ENCODE measurements at places on chromosomes 5 and 9.

- no peak for DNase-seq
These were observed 4.4 kb upstream of the TBC1D13 start for GRCh38 chr9:128782669-128783068.

DNA sequence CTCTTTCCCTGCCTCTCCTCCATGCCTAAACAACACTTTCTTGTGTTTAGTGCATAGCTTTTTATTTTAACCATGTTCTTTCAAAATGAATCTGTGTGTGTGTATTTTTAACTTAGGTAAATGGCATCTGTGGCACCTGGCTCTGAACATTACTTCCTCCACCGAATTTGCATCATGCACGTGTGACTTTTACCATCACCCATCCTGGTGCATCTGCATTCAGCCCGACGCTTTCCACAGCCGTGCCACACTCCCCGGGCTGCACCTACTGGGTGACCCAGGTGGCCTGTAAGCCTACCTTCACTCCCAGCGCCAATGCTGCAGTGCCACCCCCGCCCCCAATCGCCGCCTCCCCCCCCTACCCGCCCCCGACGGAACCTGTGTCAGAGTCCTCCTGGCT, 12.7 kb upstream of the FCN1 start:
- no peak for DNase-seq

GRCh38 chr9:114033397-114034103, 44.5 kb downstream of the AMBP start:
- DNase-seq = no peak

DNA sequence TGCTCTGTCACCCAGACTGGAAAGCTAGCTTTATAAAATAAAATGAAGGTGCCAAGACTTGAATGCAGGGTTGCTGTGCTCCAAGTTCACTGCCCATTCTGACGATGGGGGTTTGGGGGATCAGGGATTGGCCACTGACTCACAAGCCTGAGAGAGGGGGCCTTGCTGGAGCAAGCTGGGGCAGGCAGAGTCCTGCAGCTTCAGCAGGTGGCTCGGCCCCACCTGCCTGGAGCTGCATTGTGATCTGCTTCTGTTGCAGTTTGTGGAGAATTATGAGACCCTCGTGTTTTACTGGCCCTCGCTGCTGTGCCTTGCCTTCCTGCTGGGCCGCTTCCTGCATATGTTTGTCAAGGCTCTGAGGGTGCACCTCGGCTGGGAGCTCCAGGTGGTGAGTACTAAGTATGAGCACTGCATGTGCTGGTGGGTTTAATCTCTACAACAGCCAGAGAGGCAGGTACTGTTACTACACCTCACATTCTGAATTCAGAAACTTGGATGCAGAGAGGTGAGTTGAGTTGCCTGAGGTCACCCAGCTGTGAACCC, 31.1 kb upstream of the CCDC180 start:
- no peak for DNase-seq

DNA sequence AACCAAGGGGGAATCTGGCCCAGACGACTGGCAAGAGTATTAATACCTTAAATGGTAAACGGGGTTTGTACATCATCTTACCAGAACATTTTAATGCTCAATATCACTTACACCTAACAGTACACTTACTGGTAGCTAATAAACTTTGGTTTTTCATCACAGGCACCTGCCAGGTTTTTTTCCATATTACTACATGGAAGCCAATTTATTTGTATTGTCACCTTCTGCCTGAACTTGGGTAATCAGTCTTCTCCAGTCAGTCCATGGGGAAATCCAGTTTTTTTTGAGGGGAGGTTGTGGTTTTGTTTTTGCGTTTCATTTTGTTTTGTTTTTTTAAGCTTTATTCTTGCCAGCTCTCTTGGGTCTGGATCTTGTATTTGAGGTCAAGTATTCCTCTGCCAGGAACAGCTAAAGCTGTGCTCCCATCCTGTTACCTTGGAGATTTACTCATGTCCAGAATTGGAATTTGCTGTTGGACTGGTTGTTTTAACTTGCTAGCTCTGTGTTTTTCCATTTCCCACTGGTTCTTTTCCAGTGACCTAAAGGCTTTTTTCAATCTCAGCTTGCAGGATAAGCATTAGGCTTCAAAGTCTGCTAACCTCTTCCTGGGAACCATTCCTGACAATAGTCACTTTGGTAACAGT, 11.1 kb upstream of the NADK2 start:
- DNase-seq = no peak

DNA sequence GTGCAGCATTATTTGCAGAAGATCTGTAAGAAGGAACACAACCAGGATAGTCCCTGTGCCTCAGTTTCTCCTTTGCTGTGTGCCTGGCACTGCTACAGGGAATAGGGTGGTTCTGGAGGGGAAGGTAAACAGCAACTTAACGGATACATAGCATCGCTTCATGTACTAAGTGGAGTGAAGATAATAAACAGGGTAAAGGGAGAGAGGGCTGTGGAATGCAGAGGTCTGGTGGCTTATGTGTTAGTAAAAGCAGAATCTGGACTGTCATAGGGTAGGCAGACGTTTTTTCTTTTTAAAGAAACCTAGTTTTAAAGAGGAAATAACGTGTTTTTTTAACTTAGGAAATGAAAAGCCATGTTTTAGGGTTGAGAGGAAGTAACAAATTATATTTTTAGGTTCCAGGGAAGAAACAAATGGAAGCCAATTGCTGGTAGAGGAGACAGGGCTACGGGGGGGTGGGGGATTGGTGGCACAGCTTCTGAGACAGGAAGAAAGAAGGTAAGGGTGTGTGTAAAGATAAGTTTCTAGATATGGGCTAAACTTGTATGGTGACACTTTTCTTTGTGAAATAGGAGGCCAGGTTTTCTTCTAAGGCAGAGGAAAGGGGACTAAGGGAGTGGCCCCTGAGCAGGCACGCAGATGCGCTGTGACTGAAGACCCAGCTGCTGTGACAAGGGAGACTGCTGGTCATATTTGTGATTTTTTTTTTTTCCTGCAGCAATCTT, 1.3 kb downstream of the GNG10 start:
- DNase-seq = no peak

DNA sequence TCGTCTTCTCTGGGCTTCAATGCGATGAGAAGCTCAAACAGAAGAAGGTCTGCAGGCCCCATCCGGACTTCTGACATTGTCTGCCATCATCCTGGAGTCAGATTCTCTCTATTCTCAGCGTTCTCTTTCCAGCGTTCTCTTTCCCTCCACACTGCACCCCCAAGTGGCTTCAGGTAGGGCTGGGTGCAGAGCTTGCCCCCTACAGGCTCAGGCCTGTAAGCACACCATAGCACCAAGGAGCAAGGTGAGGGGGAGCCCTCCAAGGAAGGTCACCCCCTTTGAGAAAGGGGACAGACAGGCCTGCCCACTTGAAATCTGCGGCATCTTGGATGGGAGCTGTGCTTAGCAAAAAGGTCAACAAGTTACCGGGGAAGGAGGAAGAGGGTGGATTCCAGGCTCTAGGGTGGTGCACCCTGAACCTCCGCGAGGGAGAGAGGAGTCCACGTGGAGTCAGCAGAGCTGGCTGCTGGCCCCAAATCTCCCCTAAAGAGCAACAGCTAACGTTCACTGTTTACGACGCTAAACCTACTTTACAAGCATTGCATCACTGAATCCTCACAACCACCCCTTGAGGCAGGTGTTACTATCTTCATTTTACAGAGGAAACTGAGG, 27.5 kb downstream of the GPX3 start:
- no peak for DNase-seq

DNA sequence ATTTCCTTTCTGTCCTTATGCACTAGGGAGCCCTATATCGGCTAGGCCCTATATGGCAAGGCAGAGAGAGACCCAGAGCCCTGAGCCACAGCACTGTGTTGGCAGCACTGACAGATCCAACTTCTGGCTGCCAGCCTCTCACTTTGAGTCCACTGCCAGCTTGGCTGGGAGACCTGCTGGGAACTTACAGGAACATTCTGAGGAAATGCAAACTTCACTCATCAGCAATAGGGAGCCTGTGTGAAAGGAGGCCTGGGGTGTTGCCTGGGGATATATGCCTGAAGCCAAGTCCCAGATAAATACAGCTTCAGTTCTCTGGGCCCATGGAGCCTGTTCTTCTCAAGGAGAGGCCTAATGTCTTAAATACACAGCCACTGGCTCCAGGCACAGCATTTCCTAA, 78.0 kb downstream of the ADRB2 start:
- DNase-seq = no peak

- peak; percentile 13 for DNase-seq
These were observed 30.4 kb upstream of the LTC4S start for GRCh38 chr5:179763215-179763945.

DNA sequence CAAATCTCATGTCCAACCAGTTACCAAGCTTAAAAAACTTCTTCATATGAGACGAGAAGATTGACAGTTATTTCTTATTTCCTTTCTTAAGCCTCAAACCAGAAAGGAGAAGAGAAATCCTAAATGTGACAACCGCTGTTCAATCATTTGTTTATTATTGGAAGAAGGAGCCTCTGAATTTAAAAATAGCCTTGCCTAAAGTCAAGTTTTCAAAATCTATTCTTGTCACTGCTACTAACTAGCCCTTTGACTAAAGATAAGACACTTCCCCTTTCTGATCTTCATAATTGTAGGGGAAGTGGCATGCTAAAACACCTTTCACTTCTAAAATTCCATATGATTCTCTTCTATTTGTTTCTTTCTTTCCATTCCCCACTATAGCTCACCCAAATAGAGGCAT, 106.2 kb upstream of the EMB start:
- DNase-seq = no peak

DNA sequence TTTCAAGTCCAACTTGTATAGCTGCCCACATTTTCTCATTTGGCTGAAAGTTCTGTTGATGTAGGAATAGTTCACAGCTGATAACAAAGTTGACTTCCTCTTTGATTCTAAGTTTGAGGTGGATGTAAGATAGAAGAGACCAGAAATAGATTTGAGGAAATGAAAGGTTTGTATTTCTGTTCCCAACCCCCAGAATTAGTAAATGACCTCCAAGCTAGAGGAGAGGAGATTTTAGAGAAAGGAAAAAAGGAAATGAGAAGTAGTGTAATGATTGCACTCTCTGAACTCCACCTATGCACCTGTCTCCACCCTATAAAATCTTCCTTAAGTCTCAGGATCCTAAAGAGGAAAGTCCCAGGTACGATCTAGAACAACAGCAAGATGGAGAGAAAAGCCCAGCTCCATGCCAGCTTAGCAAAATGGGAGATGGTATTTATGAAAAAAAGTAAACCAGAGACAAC, 130.4 kb upstream of the POC5 start:
- DNase-seq = no peak

GRCh38 chr9:129382281-129383018, 204.4 kb upstream of the IER5L start:
- peak; percentile 96 for DNase-seq

DNA sequence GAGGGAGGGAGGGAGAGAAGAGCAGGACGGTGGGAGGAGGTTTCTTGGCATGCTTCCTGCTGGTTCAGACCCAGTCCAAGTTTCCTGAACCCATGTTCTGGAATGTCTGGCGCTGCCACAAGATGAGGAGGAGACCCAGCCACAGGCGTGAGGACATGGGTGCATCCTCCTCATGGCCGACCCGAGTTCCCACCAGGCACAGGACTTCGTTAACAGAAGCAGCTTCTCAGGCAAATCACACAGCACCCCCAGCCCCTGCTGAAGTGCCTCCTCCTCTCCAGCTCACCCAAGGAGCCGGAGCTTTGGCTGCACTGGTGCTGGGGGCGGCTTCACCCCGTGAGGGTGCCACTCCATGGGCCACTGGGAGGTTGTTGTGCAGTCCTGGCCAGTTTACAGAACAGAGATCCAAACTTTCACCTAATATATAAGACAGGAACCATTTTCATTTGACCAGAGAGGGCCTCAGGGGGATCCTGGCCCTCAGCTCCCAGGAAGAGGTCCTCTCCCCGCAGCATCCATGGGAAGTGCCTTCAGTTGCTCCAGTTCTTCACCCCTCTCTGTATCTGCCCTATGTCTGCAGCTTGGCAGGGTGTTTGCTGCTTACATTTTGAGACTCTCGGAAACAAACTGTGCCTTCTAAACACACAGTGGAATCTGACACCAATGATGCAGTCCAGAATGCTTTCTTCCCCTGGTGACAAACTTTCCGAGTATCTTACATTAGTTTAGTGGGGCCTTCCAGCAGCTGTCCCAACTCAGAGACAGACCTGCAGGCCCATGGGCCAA, 10.2 kb upstream of the NKD2 start:
- DNase-seq = no peak

GRCh38 chr5:178476531-178476930, 113.7 kb downstream of the COL23A1 start:
- no peak for DNase-seq

DNA sequence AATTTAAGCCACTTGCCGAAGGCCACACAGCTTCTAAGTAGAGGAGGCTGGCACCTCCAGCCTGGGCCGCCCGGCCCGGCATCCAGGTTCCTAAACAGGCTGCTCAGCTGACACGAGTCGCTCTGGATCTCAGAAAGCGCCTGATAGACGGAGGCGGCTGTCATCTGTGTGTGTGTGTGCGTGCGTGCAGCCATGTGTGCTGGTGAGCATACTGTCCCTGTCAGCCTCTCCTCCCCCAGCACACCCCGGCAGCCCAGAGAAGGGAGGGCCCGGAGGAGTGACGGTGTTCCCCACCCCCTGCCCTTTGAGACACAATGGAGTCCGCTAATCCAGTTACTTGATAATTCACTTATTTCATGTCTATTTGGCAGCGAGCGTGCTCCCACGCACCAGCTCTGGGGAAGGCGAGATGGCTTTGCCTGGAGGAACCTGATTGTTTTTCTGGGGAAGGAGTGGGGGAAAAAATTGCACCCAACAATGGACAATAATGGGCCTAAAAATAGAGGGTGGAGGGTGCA, 20.0 kb downstream of the NTNG2 start:
- no peak for DNase-seq

DNA sequence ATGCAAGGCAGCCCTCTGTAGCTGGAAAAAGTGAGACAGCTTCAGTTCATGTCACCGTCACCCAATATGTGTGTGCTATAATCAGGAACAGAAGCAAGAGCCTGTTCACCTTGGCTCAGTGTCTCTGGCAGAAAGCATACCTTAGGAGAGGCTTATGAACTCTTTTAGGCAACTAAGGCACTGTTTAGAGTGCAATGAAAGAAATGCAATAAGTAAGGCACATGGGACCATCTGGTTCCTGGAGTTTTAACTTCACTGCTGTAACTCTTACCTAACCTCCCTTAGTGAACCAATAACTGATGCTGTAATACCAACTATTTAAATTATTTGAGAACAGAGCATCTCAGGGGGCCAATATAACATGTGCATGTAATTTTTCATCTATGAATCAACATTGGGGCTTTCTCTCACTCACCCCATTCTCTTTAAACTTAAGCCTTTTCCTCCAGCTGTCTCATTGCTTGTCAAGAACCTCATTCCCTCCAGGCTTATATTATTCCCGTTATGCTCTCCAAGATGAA, 32.4 kb downstream of the C9 start:
- no peak for DNase-seq

- DNase-seq = no peak
These were observed 86.8 kb downstream of the MELK start for GRCh38 chr9:36659500-36659899.

GRCh38 chr5:93122446-93122845, 458.6 kb downstream of the NR2F1-AS1 start:
- no peak for DNase-seq

DNA sequence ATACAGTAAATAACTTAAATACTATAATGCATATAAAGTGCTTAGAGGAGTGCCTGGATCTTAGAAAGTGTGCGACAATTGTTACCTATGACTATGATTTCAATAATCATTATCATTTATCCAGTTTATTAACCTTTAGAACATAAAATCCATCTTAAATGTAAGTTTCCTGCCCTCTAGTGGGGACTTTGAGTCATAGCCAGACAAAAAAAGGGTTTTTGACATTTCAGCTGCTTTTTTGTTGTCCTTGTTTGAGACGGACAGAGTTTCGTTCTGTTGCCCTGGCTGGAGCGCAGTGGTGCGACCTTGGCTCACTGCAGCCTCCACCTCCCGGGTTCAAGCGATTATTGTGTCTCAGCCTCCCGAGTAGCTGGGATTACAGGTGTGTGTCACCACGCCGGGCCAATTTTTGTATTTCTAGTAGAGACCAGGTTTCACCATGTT, 9.7 kb upstream of the C9orf152 start:
- no peak for DNase-seq
